Sigmoid colon (tissue), 7 donors: ENCODE measurements at places on chromosomes 13 and 19. TPM values are rescaled to one million over a fixed set of nuclear protein-coding genes. Genes with fewer than 3 reads are reported as not detected.

The LRRC25 gene
- 9.6 TPM for total RNA-seq

The SLC7A1 gene
- total RNA-seq: 15.0 TPM

The VSIG10L gene
- 0.68 TPM for total RNA-seq

The NBEA gene
- 38.0 TPM for total RNA-seq

The URAD gene
- total RNA-seq: not detected

The ELSPBP1 gene
- total RNA-seq: not detected

The ZNF560 gene
- total RNA-seq: not detected

The GYS1 gene
- 11.7 TPM for total RNA-seq

DNA sequence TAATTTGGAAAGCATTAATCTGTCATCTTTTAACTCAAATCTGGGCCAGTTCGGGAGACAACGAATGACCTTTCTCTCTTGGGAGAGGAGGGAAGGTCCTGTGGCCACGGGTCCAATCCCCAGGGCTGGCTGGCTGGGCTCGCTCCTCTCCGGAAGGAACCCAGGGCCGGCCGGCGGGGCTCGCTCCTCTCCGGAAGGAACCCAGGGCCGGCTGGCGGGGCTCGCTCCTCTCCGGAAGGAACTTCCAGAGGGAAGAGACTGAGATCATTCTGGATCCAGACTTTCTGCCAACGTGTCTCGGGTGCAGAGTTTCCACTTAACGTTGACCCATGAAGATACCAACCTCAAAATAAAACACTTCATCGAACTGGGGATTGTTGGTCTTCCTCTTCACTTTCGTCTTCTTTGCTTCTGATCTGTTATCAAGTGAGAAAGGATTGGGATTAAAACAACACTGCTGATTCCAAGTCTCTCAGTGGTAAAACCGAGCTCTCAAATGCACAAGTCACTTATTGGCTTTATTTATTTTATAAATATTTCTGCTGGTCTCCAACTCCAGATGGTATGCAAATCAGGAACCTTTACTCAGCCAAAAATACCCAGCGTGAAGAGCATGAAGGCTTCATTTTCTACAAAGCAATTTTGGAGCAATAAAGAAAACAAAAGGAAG, 53.3 kb upstream of the C13orf46 start:
- H3K27me3 ChIP-seq: no peaks in the 10 kb centered on the region
- H3K27ac ChIP-seq: peak overlapping the region; percentile 62
- H3K36me3 ChIP-seq: peaks cover 22% of the 10 kb centered on the region
- DNase-seq: no peak

DNA sequence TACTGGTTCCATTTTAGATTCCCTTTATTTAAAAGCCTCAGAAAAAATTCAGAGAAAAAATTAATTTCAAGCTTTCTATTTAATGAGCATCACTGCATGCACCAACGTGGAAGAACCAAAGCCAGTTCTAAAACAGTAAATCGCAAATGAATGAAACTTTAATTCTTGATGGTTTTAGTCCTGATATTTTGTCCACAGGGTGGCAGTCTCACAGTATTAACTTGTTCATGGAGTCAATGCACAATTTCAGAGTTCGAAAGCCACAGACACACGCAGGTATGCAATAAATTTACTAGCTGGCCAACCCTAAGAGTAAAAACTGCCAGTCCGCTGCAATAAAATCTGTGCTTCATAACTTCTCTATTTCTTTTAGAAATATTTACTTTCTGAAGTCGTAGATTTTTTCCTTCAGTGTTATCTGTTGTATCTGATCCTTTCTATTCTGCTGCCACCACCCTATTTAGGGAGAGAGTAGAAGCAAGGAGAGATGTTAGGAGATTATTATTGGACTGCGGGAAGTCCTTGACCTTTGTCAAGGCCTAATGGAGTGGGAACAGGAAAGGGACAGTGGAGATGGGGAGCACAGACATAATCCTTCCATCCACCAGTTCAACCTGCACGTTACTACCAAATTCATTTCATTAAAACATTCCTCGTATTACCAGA, 7.0 kb upstream of the WBP4 start:
- DNase-seq: no peak
- H3K4me3 ChIP-seq: peak overlapping the region; percentile 6
- H3K27ac ChIP-seq: peak overlapping the region; percentile 97
- no peaks in the 10 kb centered on the region for H3K4me1 ChIP-seq
- no peaks in the 10 kb centered on the region for H3K36me3 ChIP-seq

GRCh38 chr13:105333416-105333815, 1202.0 kb downstream of the EFNB2 start:
- no peaks in the 10 kb centered on the region for H3K36me3 ChIP-seq
- H3K4me3 ChIP-seq: no peak overlapping the region
- no peak for DNase-seq
- peaks cover 18% of the 10 kb centered on the region for H3K4me1 ChIP-seq

- peaks cover 5% of the 10 kb centered on the region for H3K4me1 ChIP-seq
- no peak overlapping the region for H3K4me3 ChIP-seq
- H3K27ac ChIP-seq: no peak overlapping the region
- DNase-seq: no peak
Observed at GRCh38 chr13:20882206-20882605, 20.3 kb downstream of the XPO4 start.

- H3K4me1 ChIP-seq: no peaks in the 10 kb centered on the region
- no peak for DNase-seq
- no peak overlapping the region for H3K4me3 ChIP-seq
- H3K27me3 ChIP-seq: no peaks in the 10 kb centered on the region
Observed at GRCh38 chr19:45754323-45754722, 14.7 kb downstream of the SIX5 start.

DNA sequence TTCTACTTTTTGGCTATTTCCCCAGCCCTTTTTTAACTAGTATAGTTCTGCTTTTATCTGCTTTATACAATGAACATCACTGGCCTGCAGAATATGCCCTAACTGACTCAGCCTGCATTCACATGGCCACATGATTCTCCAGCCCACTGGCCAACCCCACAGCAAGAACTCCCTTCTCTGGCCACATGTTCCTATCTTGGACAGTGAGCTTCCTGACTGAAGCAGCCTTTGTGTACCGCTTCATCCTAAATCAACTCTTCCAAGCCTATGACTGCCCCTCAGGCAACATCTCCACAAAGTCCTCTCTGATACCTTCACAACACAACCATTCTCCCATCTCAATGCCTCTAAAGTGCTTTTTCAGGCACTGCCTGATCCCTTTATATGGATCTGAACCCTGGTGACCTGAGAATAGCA, 214.1 kb downstream of the COL4A1 start:
- no peaks in the 10 kb centered on the region for H3K36me3 ChIP-seq
- no peak for DNase-seq
- peaks cover 44% of the 10 kb centered on the region for H3K4me1 ChIP-seq
- no peak overlapping the region for H3K4me3 ChIP-seq

GRCh38 chr13:98994080-98994479, 16.2 kb upstream of the DOCK9 start:
- H3K27me3 ChIP-seq: no peaks in the 10 kb centered on the region
- no peaks in the 10 kb centered on the region for H3K4me1 ChIP-seq
- H3K4me3 ChIP-seq: no peak overlapping the region
- no peak for DNase-seq
- no peaks in the 10 kb centered on the region for H3K36me3 ChIP-seq
- no peak overlapping the region for H3K27ac ChIP-seq

GRCh38 chr13:65378943-65379519, 1851.1 kb downstream of the PCDH9 start:
- no peaks in the 10 kb centered on the region for H3K4me1 ChIP-seq
- no peak overlapping the region for H3K4me3 ChIP-seq
- no peaks in the 10 kb centered on the region for H3K27me3 ChIP-seq
- H3K36me3 ChIP-seq: no peaks in the 10 kb centered on the region
- no peak for DNase-seq

DNA sequence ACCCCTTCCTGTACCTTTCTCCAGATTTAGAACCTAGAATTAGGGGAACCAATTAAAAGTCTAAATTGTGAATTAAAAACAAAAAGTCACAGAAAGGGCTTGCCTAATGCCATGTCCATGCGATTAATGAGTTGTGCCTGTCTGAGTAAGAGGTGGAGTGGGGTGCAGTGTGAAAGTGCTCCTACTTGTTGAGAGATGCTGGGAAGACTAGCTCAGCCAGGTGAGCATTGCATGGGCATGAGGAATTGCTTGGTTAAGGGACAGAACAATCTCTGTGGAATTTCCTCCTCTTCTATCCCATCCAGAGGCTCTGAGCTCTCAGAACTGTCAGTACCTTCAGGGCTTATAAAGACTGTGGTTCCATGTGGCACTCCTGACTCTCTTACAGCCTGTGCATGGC, 159.0 kb upstream of the UBL3 start:
- no peaks in the 10 kb centered on the region for H3K36me3 ChIP-seq
- no peak overlapping the region for H3K4me3 ChIP-seq
- no peak overlapping the region for H3K27ac ChIP-seq
- no peaks in the 10 kb centered on the region for H3K4me1 ChIP-seq
- no peak for DNase-seq
- H3K27me3 ChIP-seq: no peaks in the 10 kb centered on the region

DNA sequence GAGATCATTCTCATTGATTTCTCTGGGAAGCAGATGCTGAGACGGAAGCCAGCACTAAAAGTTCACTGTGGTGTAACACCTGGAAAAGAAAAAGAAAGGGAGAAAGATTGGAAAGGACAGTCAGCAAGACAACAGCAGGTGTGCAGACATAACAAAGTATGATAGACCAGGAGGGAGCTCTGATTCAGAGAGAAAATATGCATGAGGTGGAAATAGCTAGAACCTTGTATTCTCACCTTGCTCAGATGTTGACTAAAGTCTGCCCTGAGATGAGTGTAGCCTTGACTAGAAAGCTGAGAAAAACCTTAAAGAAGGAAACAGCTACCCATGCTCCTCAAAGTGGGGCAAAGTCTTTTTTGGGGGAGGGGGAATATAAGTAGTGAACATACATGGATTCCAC, 1711.8 kb downstream of the EFNB2 start:
- H3K27ac ChIP-seq: no peak overlapping the region
- no peaks in the 10 kb centered on the region for H3K27me3 ChIP-seq
- H3K4me3 ChIP-seq: no peak overlapping the region
- no peaks in the 10 kb centered on the region for H3K36me3 ChIP-seq
- H3K4me1 ChIP-seq: no peaks in the 10 kb centered on the region
- no peak for DNase-seq

GRCh38 chr19:50796128-50796633, 6.0 kb downstream of the ACP4 start:
- H3K27me3 ChIP-seq: no peaks in the 10 kb centered on the region
- DNase-seq: no peak
- peaks cover 5% of the 10 kb centered on the region for H3K36me3 ChIP-seq
- H3K4me3 ChIP-seq: no peak overlapping the region
- H3K27ac ChIP-seq: no peak overlapping the region
- H3K4me1 ChIP-seq: no peaks in the 10 kb centered on the region

DNA sequence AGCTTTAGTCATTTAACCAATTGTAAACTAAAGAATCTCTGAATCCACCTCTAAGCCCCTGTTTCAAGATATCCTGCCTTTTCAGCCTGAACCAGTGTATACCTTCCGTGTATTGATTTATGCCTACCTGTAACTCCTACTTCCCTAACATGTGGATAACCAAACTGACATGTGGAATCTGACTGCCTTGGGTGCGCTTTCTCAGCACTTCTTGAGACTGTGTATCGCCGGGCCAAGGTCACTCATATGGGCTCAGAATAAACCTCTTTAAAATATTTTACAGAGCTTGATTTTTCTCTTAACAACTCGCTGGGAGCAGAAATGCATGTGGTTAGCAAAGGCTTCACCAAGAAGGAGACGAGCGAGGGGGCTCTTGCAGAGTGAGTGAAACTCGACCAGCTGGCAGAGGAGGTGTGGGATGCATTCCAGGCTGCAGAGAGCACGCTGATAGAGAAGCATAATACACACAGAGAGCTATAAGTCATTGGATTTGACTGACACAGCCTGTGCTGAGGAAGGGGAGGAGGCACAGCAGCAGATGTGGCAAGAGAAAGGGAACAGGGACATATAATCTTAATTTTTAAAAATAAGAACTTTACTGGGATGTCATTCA, 268.2 kb upstream of the MAB21L1 start:
- no peaks in the 10 kb centered on the region for H3K36me3 ChIP-seq
- H3K27ac ChIP-seq: no peak overlapping the region
- no peak for DNase-seq

- no peaks in the 10 kb centered on the region for H3K27me3 ChIP-seq
- H3K4me3 ChIP-seq: peak overlapping the region; percentile 69
- DNase-seq: no peak
- H3K36me3 ChIP-seq: no peaks in the 10 kb centered on the region
Observed at GRCh38 chr13:49494645-49495044, 1.1 kb upstream of the PHF11 start.

GRCh38 chr13:100674872-100675660, 471 bp upstream of the TMTC4 start:
- DNase-seq: peak; percentile 100
- no peaks in the 10 kb centered on the region for H3K4me1 ChIP-seq
- H3K27ac ChIP-seq: peak overlapping the region; percentile 95
- H3K36me3 ChIP-seq: no peaks in the 10 kb centered on the region

DNA sequence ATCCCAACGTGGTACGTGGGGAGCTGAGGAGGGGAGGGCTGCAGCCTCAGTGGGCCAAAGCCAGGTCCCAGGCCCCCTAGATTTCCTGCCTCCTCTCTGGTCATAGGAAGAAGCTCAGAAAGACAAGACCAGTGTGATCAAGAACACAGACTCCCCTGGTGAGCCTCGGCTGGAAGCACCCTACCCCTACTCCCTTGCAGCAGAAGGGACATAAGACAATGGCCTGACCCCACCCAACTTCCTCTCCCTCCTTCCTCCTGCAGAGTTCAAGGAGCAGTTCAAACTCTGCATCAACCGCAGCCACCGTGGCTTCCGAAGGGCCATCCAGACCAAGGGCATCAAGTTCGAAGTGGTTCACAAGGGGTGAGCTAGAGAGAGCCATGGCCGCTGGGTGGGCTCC, 11.5 kb downstream of the PODNL1 start:
- no peak overlapping the region for H3K4me3 ChIP-seq
- H3K27ac ChIP-seq: no peak overlapping the region

DNA sequence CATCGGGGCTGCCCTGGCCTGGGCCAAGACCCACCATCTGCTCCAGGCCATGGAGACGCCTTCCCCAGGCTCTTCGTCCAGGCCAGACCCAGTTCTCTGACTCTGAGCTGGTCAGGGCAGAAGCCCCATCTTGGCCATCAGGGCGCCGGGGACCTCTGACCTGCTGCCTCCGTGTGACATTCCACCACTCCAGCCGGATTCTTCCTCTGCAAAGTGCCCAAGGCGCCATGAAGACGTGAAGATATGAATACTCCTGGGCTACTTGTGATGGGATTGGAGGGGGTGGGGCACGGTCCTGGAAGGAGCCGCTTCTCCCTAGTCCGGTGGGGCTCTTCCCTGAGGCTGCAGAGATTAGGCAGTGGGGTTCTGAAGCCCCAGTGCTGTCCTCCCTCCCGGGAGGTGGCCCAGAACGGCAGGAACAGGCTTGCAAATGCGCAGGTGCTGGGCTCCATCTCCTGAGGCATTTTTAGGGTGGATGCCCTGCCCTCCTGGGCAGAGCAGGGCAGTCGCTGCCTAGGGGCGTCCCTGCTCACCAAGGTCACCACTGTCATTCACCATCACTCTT, 26.0 kb upstream of the SLC7A10 start:
- DNase-seq: no peak
- no peak overlapping the region for H3K4me3 ChIP-seq
- H3K4me1 ChIP-seq: no peaks in the 10 kb centered on the region
- H3K27me3 ChIP-seq: peaks cover 31% of the 10 kb centered on the region
